ENCODE measurements at places on chromosomes 3 and 15.
A peak's percentile ranks its signal among the peaks of the same experiment; 100 is the strongest.

- DNase-seq, result peak; percentile 63
Measured at GRCh38 chr3:139123377-139124095, 78.8 kb upstream of the PRR23C start.

- DNase-seq, result no peak
Measured at GRCh38 chr3:39096775-39097174, 10.7 kb downstream of the GORASP1 start.

GRCh38 chr3:144085964-144086363 is 114.3 kb downstream of the DIPK2A start:
- peak; percentile 93 for DNase-seq

- DNase-seq, result no peak
Measured at GRCh38 chr3:72615776-72616175, 232.5 kb downstream of the SHQ1 start.

DNA sequence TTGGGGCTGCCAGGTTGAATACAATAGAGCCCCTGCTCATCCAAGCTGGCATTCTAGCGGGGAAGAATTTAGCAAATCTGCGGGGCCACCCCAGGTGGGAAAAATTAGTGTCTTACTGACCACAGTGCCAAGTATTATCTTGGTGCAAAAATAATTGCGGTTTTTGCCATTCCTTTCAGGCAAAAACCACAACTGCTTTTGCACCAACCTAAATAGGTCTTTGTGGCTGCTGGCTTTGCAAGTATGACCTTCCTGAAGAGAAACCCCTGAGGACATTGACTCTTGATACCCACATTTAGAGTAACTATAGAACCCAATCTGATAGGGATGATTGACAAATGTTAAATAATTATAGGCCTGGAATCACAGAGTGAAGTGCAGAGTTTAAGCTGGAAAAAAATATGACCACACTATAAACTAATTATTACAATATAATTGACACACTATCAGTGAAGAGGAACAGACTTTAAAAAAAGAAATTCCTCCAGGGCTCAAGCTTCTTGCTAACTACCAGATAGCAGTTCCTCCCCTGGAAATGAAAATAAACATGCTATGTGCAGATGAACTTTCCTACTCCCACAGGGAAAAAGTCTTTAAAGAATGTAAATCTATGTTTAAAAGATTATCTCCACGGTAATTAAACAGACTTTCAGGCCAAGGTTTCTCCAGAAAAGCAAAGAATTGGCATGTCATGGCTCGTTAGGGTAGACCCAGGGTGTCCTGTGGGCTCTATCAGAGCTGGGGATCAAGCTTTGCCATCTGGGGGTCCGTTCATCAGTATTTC is 34.4 kb downstream of the CA12 start:
- no peak for DNase-seq

DNA sequence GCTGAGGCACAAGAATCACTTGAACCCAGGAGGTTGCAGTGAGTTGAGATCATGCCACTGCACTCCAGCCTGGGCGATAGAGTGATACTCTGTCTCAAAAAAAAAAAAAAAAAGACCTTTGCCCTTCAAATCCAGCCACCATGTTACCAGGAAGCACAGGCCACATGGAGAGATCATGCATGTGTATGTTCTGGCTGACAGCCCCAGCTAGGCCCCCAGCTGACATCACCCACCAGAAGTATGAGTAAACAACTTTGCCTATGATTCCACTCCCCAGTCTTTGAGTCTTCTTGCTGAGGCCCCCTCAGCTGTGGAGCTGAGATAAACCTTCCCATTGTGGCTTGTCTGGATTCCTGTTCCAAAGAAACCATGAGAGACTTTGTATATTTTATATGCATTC is 3.3 kb upstream of the ARIH2 start:
- DNase-seq, result no peak

DNA sequence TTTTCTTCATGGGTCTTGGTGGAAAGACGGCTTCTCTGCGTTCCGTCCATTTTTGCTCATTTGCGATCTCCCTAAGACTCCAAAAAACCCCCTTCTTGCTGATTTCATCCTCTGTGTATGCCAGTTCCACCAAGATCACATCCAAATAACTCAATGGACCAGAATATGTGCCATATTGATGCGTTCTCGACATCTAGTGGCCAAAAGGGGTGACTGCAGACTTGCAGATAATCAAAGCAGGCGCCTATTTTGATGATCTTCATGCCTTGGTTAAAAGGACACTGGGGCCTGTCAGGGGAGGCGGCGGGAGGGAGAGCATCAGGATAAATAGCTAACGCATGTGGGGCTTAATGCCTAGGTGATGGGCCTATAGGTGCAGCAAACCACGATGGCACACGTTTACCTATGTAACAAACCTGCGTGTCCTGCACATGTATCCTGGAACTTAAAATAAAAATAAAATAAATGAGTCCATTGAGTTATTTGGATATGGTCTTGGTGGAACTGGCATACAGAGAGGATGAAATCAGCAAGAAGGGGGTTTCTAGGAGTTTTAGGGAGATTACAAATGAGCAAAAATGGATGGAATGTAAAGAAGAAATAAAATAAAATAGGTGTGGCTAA is 104.2 kb upstream of the RAD18 start:
- DNase-seq, result peak; percentile 58

DNA sequence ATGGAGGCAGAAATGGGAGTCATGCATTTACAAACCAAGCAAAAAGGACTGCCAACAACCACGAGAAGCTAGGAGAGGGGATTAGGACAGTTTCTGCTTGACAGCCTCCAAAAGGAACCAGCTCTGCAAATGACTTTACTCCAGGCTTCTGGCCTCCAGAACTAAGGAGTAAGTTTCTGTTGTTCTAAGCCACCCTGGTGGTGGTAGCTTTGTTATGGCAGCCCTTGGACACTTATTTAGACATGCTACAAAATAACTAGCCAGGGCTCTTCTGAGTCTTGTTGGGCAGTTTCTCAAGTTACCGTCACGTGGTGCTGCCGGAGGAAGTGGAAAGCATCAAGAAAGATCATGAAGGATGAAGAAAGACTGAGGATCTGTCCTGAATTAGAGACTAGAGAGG is 386.5 kb downstream of the LRTM1 start:
- no peak for DNase-seq

- DNase-seq, result no peak
Measured at GRCh38 chr15:57422113-57422754, 45.9 kb downstream of the CGNL1 start.
